Heart left ventricle (tissue), 16 donors: ENCODE measurements at places on chromosomes 2 and 18.

DNA sequence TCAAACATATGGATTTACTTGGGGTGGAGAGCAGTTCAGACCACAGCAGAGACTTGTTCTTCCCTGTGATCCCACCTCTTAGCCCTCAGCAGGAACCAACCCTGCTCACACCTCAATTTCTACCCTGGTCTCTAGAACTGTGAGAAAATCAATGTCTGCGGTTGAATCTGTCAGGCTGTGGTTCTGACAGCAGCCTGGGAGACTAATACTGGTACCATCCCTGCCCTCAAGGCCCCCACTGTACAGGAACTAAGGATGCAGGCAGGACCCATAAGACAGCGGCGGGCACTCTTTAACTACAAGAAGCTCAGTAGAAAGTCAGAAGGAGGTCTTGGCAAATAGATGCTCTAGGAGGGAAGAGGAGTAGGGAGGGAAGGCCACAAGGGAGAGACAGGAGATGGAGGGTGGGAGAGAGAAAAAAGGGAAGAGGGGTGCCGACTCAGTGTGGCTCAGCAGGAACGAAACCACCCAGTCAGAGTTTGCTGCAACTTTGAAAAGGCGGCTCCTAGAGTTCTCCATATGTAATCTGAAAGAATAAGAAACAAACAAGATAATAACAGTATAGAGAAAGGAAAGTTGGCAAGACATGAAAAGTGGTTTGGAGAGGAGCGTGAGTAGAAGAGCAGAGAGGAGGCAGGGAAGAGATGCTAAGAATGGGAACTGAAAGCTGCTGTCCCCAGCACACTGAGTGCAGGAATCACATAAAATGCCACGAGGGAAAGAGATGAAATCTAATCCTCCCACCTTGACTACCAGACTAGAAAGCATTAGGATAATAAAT lies 323.9 kb upstream of the ID2 start:
- no peak for DNase-seq

DNA sequence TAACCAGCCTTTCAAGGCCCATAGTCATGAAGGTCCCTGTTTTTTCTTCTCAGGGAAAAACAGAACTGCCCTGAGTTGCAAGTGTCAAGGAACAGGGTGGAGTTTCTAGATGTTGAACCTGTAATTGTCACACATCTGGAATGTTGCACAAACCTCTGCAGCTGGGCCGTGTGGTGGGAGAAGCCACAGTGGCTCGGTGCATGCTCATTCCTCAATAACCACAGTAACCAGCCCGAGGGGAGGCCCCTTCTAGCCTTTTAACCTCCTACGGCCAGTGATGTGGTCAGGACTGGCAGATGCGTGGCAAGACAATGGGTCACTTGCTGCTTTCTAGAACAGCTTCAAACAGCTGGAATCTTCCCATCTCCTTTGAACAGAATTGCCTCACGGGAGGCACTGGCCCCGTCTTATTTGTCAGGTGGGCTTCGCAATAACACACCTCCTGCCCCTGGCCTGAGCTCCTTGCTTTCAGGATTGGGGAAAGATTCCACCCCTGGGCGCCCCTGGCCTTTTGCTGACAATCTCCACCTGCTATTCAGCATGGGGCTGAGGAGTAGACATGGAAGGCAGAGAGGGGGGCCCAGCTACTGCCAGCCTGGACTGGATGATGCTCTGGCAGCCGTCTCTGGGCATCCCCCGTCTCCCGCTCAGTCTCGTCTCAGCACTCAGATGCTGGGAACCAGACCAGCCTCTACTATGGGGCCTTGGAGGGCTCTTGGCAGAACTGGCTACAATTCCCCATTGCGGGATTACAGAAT lies 102.9 kb downstream of the KLHL29 start:
- DNase-seq = no peak

DNA sequence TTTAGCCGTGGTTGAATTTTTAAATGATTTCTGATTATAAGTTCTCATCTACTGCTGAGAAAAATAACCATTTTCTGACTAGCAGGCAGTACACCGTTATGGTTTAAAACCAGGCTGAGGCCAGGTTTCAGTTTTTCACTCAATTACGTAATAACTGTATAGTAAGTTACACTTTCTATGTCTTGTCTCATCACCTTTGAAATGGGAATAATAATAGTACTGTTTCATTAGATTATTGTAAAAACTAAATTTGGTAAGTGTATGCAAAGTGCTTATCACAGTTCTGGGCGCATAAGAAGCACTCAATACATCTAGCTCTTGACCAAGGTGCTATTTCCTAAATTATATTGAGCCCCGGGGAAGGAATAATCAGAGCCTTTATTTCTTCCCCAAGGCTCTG lies 76.8 kb downstream of the LIMS1 start:
- DNase-seq = no peak

GRCh38 chr2:29253-29652 lies 17.1 kb downstream of the FAM110C start:
- no peak for DNase-seq

DNA sequence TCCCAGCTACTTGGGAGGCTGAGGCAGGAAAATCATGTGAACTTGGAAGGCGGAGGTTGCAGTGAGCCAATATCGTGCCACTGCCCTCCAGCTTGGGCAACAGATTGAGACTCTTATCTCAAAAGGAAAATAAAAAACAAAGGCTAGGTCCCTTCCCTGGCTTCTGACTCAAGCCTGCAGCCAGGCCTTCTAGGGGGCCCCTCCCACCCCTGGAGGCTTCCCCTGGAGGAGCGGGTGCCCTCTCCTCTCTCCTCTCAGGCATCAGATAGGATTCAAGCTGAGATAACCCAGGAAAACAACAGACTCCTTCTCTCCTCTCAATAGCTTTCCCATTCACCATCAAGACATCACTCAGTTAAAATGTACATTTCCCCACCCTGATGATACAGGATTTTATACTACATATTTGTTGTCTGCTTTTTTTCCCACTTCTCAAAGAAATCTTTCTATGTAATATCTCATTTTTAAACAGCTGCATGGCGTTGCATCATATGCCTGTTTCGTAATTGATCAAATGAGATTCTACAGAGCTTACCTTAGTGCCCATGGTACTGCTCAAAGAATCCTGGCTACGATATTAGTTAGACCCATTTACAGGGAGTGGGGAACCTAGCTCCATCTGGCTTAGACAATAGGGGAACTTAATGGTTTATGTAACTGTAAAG lies 20.6 kb upstream of the C2orf72 start:
- no peak for DNase-seq

DNA sequence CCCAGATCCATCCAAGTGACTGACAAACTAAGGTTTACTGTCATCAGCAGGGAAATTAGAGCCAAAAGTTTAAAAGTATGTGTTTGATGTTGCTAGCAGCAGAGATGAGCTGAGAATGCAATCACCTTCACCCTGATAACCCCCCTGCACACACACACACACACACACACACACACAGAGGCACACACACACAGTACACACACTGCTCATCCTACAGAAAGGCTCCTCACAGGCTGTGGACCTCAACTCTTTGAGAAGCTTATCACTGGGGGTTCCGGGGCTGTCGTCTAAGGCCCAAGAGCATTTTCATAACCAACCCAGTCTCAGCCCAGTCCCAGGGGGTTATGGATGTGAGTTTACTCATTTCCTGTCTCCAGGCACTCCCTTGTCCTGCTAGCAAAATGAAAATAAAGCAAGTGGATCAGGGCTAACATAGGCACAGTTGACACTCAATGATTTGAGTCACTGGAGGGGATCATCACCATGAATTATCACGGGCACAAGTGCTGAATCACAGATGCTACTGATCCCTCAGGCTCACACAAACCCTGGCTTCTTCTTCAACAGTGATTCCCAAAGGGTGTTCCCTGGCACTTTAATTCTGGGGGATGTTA lies 76.6 kb downstream of the ALK start:
- DNase-seq = no peak

GRCh38 chr2:238256594-238257104 lies 16.8 kb upstream of the HES6 start:
- peak; percentile 81 for DNase-seq

GRCh38 chr2:209757163-209757562 lies 14.5 kb upstream of the UNC80 start:
- DNase-seq = no peak

DNA sequence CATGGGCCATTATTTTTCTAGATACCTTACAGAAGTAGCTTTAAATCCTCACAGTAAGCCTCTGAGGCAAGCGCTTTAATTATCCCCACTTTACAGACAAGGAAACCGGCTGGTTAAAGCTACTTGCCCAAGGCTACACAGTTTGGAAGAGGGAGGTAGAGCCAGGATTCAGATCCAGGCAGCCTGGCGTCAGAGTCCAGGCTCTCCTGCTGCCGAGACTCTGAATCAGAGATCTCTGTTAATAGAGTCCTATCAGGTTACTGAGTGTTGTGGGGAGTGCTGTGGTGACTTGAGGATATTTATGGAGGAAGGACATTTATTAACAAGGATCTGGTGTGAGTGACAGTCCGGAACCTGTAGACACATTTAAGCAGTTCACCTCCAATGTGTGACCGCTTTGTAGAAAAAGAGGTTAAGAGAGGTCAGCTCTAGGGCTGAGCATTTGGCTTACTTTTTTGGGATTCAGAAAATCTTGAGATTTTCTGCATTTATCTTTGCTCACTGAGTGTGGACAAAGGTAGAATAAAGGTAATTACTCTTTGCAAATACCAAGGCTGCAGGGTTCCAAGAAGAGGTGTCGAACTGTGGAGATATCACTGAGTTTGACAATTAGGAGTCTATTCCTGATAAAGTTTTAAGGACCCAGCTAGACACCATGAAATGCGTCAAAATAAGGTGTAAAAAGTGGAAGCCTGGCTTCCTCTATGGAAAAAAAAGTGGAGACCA lies 1.6 kb upstream of the CEP192 start:
- DNase-seq = no peak

- DNase-seq = no peak
Measured at GRCh38 chr2:73823916-73824523, 4.7 kb upstream of the STAMBP start.

DNA sequence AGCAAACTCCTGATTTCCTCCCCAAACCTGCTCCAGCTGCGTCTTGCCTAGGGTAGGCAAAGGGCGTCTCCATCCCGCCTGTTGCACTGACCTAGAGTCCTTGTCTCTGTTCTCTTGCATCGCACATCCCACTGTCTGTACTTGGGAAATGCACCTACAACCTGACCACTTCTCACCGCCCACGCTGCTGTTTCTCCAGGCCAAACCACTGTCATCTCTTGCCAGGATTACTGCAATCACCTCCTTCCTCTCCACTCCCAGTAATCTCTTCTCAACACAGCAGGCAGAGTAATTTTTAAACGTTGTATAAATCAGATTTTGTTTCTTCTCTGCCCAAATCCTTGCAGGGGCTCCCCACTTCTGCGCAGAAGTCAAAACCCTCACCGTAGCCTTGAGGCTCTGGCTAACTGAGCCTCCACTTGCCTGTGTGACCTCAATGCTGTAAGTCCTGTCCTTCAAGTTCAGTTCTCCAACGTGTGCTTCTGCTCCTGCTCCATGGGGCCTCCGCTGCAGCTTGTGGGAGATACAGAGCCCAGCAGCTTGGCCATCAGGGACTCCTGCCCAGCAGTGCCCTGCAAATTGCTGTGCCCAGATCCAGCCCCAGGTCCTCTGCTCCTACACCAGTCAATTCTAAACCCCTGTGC lies 27.7 kb upstream of the SEMA4C start:
- DNase-seq = no peak

DNA sequence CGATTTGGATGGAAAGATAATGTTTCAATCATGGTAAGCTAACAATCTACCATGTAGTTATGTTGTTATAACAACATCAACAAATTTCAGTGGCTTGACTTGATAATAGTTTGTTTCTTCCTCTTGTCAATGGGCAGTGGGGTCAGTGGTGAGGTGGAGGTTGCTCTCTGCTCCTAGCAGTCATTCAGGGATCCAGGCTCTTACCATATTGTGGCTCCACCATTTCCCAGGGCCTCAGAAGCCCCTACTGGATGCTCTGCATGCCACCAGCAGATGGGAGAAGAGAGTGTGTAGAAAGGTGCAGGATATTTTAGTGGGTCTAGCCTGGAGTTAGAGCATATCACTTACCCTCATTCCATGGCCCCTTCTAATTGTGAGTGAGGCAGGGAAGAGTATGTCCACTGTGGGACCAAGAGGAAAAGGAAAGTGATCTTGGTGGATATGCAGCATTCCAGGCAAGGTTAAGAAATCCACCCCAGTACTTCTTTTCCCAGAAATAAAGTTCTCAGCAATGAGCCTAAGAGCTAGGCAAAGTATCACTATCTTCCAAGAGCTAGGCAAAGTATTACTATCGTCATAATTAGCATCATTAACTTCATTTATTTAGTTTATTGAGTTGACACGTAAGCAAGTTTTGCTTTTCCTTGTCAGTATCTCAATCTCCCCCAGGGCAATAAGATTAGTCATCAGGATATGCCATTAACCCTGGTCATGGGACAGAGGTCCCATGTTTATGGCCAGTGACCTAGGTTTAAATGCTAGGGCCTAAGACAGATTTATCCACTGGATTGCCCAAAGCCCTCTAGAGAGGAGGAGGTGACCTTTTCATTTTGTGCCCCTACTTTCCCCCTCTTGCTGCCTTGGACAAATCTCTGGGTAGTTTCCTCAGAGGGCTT lies 4.2 kb upstream of the IWS1 start:
- no peak for DNase-seq

GRCh38 chr2:240620859-240621258 lies 4.4 kb upstream of the GPR35 start:
- DNase-seq = peak; percentile 6

- DNase-seq = no peak
Measured at GRCh38 chr2:24239553-24239952, 64.7 kb downstream of the FAM228A start.

GRCh38 chr2:30763151-30763660 lies 44.0 kb downstream of the CAPN13 start:
- DNase-seq = no peak

- DNase-seq = no peak
Measured at GRCh38 chr2:74759986-74760385, 73.9 kb upstream of the HK2 start.

GRCh38 chr18:79438898-79439627 lies 43.3 kb downstream of the NFATC1 start:
- no peak for DNase-seq

DNA sequence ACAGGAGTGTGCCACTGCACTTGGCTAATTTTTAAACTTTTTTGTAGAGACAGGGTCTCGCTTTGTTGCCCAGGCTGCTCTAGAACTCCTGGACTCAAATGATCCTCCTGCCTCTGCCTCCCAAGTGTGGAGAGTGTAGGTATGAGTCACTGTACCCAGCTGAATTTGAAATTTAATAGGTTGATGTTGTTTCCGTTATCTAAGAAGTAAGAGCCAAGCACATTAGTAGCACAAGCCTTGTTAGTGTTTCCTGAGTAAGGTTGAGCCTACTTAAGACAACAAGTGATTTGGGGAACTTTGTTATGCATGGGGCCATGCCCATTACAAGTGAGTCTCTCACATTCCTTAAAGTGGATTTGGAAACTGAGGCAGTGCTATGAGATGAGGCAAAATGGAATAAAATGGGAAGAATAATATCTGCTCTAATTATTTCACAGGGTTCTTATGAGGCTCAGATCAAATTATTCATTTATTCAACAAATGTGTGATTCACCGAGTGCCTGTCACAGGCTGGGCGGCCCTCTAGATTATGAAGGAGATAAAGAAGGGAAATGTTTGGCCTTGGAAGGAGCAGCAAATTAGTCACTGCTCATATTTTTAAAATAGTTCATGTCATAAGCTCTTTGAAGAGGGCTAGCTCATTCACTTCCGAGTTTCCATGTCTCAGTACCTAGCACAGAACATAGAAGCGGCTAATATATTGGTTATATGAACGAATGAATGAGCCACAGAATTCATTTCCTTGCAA lies 217.2 kb downstream of the LDLRAD4 start:
- no peak for DNase-seq
